ENCODE measurements at places on chromosomes 11 and 22.

DNA sequence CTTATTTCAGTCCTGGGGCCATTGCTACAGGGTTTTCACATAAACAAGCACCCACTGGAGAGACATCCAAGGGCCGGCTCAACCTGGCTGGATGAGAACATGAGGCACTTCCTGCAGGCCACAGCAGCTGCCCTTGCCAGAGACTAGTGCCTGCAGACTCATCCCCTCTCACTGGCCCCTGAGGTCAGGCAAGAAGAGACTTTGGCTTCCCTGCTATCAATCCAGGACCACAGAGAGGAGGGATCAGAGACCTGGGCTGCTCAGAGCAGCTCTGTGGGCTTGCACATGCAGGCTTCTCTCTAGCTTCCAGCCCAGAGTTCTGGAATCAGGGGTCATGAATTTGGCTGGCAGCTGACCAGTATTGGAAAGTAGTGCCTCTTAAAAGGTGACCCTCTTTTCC is 79.5 kb downstream of the CABIN1 start:
- DNase-seq = no peak

DNA sequence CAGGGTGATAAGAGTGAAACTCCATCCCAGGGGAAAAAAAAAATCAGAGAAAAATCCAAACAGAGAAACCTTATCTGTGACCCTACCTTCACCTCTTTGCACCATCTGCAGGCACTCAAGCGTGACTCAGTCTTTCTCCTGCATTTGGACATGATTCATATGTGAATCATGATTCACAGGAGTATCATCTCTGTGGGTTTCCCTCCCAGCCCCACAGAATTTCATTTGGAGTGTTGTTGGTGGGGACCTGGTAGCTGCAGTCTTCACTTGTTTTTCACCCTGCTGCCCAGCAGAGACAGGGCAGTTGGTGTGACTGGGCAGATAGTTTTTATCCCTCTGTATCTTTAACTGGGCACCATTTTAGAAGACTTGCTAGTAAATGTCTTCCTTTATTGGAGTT is 75.7 kb downstream of the DEPDC5 start:
- no peak for DNase-seq

DNA sequence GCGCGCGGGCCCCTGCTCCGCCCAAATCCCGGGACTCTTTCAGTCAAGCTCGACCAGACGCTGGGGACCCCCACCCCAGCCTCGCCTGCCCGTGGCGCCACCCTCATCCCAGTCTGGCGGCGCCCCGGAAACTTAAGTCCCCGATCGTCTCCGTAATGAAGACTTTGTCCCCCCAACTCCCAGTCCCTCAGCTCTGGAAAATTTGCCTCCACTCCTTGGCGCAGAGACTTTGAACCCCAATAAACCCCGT is 348 bp downstream of the PLCB3 start:
- DNase-seq = no peak

DNA sequence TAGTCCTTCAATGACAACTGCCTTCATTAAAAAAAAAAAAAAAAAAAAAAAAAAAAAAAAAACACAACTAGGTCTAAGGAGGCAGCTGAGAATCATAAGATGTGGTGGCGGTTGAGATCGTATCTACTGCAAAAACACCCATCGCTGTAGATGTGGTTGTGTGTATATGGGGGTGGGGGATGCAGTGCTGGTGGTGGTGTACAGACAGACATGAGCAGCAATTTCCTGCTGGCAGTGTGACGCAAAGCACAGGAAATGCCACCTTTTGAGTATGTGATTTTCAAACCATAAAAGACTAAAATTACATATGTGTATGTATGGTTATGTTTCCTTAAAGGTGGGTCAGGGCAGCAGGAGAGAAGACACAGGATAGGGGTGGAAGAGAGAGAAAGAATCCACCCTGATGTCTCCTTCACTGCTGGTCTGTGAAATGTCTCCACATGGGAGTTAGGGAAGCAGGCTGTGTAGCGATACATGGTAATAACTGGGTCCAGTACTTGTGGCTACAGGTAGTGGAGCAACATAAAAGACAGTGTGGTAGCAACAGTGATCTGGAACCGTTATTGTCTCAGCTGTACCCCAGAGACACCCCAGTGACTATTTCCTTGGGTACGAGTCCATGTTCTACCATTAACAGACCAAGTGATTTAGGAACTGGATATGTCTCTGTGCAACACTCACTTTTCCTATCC is 57.9 kb downstream of the SYTL2 start:
- no peak for DNase-seq

DNA sequence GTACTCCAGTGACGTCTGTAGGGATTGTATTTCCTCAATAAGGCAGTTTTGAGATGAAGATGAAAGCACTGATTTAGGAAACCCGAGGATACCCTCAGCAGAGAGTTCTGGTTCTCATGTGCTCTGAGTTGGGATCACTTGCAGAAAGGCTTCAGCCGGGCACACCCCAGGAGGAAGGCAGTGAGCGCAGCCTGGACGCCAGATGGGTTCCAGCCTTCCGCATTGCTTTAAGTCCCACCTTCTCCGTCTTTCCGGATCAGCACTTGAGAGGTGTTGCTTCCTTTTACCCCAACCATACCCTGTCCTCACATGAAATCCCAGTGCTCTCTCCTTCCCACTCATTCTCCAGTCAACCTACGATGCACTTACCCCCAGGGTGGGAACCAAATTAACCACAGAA is 239.5 kb upstream of the CADM1 start:
- no peak for DNase-seq

DNA sequence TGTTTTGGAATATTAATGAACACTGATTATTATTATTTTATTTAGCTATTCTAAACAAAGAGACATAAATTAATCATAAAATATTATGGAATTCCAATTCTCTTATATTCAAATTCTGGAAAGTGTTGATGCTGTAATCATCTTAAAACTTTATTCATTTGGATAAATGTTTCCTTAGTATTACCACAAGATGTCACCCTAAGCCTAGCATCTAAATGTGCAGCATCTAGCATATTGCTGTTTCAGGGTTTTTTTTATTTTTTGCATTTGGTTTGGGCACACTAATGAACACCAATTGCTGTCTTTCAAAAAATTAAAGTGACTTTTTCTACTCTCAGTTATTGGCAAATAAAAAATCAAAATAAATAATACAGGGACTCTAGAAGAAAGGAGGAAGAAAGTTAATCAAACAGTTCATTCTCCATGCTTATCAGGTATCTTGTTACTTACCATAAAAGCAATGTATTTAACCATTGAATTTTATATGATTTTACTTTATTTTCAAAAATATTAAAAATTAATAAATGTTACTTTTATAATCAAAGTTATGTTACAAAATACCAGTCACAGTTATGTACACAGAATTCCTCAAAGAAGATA is 31.8 kb downstream of the DLG2 start:
- DNase-seq = no peak

DNA sequence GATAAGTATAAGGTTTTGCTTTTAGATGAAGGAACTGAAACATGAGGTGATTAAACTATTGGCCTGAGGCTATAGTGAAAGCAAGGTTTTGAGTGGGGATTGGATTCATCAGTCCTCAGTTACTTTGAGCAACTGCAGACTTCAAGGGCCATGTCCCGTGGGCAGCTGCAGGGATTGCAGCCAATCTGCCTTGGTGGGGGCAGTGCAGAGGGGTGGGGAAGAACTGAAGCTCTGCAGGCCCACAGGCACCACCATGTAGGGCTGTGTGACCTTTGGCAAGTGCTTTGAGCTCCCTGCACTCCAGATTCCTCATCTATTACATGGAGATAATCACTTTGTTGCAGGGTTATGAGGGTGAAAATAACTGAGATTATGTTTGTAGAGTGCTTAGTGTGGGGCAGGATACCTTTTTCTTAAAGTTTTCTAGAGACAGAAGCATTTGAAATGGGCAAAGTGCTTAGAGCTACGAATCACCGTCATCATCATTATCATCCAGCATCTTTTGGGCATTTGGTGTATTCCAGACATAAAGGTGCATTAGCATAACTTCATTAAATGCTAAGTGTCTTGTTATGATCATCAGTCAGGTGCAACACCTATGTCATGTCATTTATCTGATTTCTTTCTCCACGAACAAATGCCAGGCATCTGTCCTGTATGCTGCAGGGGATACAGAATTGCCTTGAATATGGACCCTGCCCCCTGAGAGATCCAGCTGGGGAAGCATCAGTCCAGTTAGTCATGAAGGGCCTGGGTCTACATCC is 72.1 kb upstream of the TENM4 start:
- no peak for DNase-seq

DNA sequence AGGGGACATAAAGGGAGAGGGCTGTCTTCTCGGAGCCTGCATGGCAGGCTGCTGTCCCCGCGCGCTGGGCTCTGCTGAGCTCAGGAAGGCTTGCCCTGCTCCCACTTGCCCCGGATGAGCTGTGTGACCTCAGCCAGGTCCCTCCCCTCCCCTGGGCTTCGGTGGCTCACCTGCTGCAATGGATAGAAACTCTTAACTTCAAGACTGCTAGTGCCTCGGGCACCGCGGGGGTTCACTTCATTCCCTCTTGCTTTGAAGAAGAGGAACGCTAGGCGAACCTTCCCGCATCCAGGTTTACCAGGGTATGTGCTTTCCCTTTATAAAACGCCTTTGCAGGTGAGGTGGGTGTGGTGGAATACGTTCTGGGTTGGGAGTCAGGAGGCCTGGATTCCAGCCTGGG is 115.0 kb downstream of the PHF21B start:
- DNase-seq = no peak

- DNase-seq = no peak
Measured at GRCh38 chr11:126115127-126115495, 52.4 kb upstream of the CDON start.

GRCh38 chr22:47354668-47355387 is 592.4 kb downstream of the TBC1D22A start:
- DNase-seq = no peak

DNA sequence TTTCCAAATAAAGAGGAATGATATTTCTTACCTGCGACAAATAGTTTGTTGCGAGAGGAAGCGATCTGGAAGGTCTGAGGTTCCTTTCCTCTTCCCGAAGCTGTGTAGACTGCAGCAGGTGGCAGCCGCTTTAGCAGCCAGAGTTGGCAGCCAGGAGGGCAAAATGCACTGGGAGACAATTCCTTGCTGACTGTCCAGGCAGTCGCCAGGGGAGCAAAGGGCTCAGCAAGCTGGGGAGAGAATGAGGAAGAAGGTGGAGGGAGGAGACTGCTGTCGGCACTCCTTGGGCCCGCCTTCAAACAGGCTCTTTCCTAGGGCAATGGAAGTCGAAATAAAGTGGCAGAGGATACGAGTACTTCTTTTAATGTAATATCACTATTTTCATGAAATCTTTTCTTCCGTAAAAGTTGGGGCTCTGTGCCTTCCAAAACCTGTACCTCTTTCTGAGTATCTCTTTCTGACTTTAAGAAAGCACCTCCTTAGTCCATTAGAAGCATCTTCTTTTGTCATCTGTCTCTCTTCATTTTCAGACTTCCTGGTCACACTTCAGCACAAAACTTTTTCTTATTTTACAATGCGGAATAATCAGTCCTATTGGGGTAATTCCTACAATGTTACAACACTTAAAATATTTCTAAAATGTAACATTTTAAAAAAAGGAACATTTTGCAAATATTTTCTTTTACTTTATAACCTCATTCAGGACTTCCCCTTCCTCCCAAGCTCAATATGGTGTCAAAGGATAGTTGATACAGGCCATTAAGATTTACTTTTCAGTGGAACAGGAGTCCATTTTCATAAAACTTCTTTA is at the start of gene IL18:
IL18 (minus strand) TSS at position 220 of the 811 bp plus-strand sequence. CDS start 9,041 bp downstream, outside the sequence.
- DNase-seq = no peak

- DNase-seq = no peak
Measured at GRCh38 chr22:44952863-44953746, 56.7 kb downstream of the PHF21B start.

- DNase-seq = no peak
Measured at GRCh38 chr11:87462171-87462570, 424.4 kb downstream of the TMEM135 start.

DNA sequence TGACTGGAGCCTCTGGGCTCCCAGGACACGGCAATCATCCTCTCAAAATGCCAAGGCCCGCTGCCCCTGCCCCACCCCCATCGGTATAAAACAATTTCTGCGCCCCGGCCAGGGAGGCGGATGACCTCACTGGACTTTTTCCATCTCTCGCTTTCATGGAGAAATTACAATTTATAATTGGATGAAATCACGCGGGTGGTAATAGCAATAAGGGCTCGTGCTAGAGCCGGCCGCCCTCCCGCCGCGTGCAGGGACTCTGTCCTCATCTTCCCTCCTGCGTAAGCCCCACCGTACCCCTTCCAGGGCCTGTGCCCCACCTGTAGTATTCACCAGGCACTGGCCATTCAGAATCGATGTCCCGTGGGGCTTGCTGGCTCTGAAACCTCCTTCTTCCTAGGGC is 64.5 kb downstream of the MACROD1 start:
- no peak for DNase-seq

DNA sequence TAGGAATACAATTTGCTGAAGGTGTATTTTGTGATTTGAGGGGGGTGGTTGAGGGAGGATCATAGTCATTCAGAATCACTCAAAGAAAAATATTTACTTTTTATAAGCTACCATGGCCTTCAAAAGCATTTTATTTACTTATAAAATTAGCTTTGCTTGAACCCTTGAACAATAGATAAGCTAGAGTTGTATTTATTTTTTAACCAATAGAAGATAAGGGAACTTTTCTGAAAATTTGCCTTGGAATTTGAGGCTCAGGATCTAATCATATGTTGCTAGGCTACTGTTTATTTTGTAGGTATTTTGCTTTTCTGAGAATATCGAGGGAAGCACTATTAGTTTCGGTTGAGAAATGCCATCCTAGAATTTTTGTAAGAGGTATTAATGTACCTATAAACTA is 82.1 kb downstream of the EMSY start:
- DNase-seq = no peak

GRCh38 chr11:15867871-15868270 is 488.5 kb downstream of the SOX6 start:
- DNase-seq = no peak

DNA sequence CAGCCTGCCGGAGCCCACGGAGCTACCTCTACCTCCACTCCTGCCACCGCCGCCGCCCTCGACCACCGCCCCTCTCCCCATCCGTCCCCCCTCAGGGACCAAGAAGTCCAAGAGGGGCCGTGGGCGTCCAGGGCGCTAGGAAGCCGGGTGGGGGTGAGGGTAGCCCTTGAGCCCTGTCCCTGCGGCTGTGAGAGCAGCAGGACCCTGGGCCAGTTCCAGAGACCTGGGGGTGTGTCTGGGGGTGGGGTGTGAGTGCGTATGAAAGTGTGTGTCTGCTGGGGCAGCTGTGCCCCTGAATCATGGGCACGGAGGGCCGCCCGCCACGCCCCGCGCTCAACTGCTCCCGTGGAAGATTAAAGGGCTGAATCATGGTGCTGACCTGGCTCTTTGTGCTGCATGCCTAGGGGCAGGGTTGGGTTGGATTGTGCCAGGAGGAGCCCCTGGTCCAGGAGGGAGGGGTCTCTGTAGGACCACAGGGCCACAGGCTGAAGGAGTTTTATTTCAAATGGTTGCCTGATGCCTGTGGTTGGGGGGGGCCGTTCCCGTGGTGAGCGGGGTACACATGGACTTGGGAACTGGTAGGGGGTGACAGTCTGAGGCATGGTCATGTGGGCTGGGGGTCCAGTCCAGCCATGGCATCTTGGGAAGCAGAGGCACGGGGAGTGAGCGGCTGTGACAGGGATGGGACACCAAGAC is 2.3 kb downstream of the PTPRCAP start:
- no peak for DNase-seq

- no peak for DNase-seq
Measured at GRCh38 chr11:19729141-19729540, 16.5 kb downstream of the NAV2 start.

GRCh38 chr11:91850533-91851275 is 373.9 kb upstream of the FAT3 start:
- no peak for DNase-seq

- DNase-seq = no peak
Measured at GRCh38 chr11:123822599-123822998, 16.4 kb upstream of the OR6M1 start.
